NCI-H2171 (cell line): ENCODE measurements at places on chromosomes 16 and 17.
A peak's percentile ranks its signal among the peaks of the same experiment; 100 is the strongest.

GRCh38 chr16:66959704-66960161 lies 1.3 kb upstream of the CES3 start:
- DNase-seq: no peak

GRCh38 chr17:35612924-35613521 lies 25.9 kb downstream of the AP2B1 start:
- no peak for DNase-seq

DNA sequence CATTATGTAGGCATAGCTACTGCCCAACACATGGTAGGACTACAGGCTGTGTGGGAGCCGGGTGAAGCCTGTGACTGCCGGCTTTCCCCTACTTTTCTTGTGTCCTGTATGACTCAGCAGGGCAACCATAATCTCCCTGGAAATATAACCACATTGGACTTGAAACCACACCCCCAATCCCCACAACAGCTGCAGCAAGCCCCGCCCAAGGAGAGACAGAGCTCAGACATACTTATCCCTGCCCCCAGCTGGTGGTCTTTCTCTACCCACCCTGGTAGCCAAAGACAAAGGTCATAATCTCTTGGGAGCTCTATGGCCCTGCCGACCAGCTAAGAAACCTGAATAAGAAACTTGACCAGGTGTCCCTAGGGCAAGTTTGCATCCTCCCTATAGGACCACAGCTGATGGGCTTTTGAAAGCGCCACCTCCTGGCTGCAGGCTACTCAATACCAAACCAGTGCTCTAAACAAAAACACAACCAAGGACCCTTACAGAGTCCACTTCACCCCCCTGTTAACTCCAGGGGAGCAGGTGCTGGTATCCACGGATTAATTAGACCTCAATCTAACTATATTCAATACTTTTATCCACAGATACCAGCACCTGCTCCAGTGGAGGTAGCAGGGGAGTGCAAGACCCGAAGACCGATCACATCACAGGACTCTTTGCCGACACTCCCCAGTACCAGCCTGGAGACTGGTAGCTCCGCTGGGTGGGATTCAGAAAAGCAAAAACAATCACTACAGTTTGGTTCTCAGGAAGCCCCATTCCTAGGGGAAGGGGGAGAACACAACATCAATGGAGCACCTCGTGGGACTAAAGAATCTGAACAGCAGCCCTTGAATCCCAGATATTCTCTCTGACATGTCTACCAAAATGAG lies 91.2 kb downstream of the IRX5 start:
- DNase-seq: no peak

- DNase-seq: no peak
Observed at GRCh38 chr17:2082003-2082781, 27.3 kb downstream of the HIC1 start.

DNA sequence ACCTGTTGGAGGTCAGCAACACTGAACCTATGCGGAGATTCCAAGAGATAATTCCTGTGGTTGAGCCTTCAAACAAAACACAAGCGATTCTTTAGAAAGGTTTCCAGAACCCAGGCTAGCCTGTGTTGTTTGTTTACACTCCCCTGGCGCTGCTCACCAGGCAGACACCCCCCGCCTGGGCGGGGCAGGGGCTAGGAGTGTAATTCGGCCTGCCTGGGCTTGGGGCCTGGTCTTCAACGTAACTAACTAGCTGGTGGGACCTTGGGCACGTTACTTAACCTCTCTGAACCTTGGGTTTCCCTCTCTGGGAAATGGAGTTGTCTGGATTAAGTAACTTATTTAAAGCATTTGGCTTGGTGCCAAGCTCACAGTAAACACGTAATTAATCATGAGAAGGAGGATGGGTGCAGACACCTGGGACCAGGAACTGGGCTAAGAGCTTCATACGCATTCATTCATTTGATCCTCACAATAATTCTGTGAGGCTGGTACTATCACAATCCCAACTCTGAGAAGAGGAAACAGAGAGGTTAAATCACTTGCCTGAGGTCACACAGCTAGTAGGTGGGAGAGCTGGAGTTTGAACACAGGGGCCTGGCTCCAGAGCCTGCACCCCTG lies 7.6 kb upstream of the ARHGAP27 start:
- DNase-seq: peak; percentile 35

GRCh38 chr17:73308017-73308823 lies 3.6 kb downstream of the CDC42EP4 start:
- DNase-seq: no peak

DNA sequence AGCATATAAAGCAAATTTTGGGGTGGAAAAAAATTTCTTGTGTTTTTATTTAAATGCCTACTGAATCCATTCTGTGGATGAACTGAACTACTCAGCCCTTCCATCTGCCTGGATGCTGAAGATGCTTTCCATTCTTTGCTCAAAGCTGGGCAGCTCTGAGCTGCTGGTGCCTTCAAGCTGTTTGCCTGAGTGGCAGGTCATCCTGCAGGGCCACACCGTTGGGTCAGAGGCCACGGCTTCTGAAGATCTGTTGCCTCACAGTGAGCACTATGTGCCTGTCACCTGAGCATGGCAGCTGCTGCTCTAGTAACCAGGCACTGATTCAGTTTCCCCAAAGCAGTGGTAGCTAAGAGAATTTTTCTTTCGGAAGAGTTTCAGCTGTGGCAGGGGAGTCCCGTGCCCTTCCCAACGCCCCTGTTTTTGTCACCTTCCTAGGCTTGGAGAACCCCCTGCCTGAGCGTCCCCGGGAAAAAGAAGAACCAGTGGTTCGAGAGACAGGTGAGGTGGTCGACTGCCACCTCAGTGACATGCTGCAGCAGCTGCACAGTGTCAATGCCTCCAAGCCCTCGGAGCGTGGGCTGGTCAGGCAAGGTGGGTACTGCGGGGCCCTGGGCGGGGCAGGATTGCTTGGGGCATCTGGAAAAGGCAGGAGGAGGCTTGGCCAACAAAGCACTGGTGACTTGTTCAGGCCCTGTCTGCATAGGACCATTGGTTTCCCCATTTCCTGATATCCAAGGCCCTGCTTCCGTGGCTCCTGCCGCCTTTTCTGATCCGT lies 8.5 kb downstream of the PLK1 start:
- DNase-seq: no peak

DNA sequence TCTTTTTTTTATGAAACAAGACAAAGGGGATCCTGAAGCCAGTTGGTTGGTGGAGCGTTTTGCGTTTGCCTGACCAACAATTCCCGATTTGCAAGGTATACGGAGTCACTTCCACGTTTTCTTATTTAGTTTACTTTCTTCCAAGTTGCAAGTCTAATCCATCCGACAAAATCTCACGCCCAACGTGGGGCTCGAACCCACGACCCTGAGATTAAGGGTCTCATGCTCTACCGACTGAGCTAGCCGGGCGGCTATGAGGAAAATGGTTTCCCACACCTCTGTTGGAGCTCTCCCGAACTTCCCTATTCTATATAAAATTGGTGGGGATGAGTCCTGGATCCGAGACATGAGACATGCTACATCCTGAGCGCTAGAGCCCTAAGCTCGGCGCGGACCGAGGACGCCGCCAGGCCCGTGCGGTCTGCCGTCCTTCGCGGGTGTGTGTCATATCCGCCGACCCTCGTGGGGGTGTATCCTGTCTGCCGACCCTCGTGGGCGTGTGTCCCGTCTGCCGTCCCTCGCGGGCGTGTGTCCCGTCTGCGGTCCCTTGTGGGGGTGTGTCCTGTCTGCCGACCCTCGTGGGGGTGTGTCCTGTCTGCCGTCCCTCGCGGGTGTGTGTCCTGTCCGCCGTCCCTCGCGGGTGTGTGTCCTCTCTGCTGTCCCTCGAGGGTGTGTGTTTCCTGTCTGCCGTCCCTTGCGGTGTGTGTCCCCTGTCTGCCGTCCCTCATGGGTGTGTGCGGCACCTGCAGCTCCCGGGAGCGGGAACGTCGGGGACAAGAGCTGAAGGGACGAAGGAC lies 22.6 kb downstream of the ZNF213 start:
- peak; percentile 39 for DNase-seq

DNA sequence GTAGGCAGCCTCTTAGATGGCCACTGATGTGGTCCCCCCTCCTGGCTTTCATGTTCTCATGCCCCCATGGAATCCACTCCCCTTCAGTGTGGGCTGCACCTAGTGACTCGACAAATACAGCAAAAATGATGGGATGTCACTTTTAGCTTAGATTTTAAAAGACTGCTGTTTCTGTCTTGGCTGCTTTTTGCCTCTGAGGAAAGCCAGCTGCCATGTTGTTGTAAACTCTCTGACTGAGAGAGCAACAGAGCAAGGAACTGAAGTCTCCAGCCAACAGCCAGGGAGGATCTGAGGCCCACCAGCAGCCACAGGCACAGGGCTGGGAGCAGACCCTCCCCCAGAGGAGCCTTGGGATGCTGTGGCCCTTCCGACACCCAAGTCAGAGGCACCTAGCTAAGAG lies 60.6 kb upstream of the MARCHF10 start:
- DNase-seq: no peak

- no peak for DNase-seq
Observed at GRCh38 chr17:78862073-78863023, 21.7 kb upstream of the USP36 start.

GRCh38 chr16:21301895-21302291 lies 23.8 kb upstream of the CRYM start:
- DNase-seq: no peak

DNA sequence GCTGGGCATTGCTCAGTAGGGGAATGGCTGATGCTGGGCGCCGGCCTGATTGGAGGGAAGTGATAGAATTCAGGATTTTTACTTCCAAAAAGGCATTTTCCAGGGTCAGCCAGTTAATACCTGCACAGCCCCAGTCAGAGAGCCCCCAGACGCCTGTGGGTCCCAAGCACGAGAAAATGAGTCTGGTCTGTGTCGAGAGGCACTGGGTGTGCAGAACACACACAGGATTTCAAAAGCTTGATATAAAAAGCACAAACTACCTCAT lies 164.6 kb upstream of the TNRC6C start:
- no peak for DNase-seq

GRCh38 chr16:324201-324450 lies 28.4 kb downstream of the AXIN1 start:
- no peak for DNase-seq

DNA sequence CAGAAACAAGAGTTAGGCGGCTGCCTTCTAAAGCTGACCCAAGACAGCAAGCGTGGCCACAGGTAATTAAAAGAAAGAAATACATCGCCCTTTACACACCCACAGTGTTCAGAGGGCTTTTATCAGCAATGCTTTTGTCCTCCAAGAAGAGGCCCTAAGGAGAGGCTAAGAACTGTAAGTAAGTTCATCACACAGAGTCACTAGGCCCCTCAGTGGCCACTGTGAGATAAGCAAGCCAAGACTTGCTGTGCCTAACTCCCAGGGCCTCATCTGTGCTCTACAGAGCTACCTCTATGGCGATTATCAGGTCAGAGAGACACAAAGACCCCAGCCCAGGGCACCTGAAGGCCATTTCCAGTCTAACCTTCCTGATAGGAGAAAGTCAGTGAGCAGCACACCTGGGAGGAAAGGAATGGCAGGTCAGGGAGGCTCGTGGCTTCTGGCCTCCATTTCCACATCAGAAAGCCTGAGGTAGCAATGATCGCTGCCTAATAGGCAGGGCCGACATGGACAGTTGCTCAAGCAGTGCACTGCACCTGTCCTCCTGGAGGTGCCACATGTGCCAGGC lies 545.2 kb upstream of the CDH11 start:
- no peak for DNase-seq

DNA sequence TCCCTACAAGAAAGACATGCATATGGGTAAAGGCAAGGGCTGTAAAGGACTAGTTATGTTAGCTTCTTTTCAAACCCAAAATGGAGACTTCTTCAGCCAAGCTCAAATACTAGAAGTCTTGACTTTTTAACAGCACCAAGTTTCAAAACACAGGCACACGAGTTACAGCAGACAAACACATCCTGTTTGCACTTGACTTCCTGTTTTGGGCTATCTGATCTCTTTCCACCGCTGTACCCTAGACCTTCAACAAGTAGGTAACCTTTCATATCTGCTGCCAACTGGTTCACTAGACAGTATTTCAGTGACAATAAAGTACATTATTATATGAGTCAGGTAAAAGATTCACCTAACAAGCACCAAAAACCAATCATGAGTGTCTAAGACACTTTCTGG lies 12.3 kb downstream of the RFFL start:
- no peak for DNase-seq

- peak; percentile 66 for DNase-seq
Observed at GRCh38 chr17:7393613-7394451, 493 bp downstream of the PLSCR3 start.

GRCh38 chr16:27503662-27504061 lies 46.1 kb downstream of the GTF3C1 start:
- DNase-seq: no peak

DNA sequence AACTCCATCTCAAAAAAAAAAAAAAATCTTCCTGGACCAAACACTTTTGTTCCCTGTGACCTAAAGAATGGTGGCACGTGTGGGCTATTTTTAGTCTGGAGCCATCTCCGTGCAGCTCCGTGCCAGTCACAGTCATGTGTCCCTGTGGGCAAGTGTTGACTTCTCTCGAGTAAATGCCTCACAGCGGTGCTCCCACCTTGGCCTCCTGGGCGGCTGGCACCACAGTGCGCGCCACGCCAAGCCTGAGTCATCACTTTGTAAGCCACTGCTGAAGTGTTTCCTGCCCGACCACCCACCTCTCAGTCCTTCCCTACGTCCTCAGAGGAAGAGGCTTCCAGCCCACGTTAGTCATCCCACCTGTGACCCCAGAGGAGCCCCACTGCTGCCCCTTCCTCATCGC lies 10.9 kb upstream of the HEXD start:
- no peak for DNase-seq

- no peak for DNase-seq
Observed at GRCh38 chr17:53336281-53336680, 486.4 kb upstream of the KIF2B start.

- peak; percentile 81 for DNase-seq
Observed at GRCh38 chr17:80119271-80119791, 17.9 kb downstream of the GAA start.

DNA sequence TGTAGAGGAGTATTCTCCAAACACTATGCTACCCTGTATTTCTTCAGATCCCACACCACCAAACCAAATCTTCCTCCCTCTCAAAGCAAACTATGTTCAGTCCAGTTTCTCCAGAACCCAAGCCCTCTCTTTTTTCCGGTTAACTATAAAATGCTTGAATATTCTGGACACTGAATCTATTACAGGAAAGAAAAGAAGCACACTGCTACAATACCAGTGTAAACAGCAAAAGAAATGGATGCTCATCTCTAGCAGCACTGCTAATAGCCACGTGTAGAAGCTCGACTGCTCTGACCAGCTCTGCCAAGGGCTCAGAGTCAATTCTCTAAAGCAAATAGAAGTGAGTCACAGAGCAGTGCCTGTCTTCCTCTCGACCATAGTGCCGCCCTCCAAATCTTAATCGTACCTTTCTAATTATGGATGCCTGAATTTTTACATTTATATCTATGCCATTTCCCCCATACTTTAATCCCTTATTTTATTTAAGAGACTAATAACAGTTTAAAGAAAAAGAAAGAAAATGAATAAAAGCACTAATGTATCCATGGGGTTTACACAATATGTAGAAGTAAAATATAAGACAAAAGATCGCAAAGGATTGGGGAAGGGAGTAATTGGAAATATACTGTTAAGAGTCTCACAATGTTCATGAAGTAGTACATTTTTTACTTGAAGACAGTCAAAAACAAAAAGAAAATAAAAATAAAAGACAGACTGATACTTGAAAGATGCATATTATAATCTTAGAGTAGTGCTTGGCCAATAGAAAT lies 154.5 kb downstream of the PARN start:
- no peak for DNase-seq

- DNase-seq: no peak
Observed at GRCh38 chr17:12591021-12591735, 74.5 kb upstream of the MYOCD start.
